ENCODE measurements at places on chromosomes 11 and 22. TPM values are rescaled to one million over a fixed set of nuclear protein-coding genes. Genes with fewer than 3 reads are reported as not detected.

Gene RASSF10
- 2.6 TPM for total RNA-seq

Gene MGAT3
- total RNA-seq: not detected

Gene OR8G1
- not detected for total RNA-seq

Gene C11orf71
- total RNA-seq: 3.1 TPM

Gene GLYATL2
- 0.20 TPM for total RNA-seq

Gene APOBEC3H
- total RNA-seq: 0.87 TPM

All from renal cortical epithelial cell (primary cell).